DMS53 (cell line): ENCODE measurements at places on chromosomes 11 and 22.

DNA sequence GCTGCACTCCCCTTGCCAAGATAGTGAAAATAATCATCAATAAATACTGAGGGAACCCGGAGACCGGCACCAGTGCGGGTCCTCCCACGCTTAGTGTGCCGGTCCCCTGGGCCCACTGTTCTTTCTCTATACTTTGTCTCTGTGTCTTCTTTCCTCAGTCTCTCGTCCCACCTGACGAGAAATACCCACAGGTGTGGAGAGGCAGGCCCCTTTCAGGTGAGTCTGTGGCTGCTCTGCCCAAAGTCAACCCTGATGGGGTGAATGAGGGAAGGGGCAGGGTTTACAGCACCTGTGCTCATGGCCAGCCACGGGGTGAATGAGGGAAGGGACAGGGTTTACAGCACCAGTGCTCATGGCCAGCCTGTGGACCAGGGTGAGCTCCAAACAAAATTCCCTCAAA lies 4.7 kb downstream of the BET1L start:
- DNase-seq, result no peak

DNA sequence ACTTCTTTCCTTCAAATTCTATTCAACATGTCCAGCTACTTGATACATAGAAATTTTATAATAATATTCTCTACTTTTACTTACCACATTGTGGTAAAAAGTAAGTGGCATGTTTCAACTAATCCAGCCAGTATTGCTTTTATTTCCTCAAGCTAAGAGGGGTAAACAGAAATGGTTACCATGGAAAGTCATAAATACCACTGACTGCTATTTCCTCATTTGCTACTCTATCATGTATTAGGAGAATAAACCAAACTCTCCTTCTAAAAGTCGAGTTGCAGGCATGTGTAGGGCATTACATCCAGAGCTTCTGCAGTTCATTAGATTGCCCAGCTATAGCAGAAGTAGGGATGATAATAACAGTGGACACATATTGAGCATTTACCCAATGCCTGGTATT lies 208.4 kb downstream of the MAML2 start:
- peak; percentile 86 for DNase-seq

DNA sequence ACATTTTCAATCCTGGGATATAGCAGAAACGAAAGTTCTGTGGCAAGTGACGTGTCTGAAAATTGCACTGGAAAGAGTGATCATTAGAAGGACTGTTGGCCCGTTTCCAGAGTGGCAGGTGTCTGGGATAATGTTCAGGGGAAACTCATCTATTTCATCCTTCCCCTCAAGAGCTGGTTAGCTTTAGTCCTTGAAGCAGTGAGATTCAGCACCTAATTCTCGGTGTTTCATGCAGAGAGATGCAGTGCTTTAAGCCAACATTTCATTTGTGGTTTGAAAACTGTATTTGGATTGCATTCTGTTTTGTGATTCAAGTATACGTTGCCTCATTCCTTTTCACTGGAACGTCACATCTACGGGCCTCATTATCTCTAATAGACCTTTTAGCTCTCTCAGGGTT lies 205.0 kb upstream of the RAG2 start:
- DNase-seq, result peak; percentile 45

DNA sequence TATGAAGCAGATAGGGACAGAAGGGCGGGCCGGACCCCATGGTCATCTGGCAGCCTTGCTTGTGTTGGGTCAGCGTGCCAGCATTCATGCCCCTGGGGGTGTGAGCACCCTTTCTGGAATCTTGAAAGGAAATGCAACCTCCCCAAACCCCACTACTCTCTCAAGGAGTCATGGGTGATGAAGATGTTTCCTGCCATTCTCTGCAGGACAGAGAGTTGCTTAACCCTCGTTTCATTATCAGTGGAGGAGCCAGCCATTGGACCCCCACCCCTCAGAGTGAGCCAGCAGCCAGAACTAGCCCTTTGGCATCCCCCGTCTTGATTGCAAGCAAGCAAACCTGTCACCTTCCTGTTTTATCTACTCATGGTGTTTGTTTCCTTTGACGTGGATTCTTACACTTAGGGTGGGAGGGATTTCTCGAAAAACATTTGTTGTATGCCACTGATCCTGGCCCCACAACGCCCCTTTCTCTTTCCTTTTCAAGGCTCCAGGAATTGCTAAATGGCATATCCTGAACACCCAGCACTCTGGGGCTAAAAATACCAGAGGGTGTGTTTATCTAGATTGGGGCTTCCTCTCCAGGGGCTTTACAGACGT lies 258.3 kb downstream of the ETS1 start:
- no peak for DNase-seq

GRCh38 chr11:3745161-3745560 lies 52.2 kb downstream of the NUP98 start:
- peak; percentile 89 for DNase-seq

DNA sequence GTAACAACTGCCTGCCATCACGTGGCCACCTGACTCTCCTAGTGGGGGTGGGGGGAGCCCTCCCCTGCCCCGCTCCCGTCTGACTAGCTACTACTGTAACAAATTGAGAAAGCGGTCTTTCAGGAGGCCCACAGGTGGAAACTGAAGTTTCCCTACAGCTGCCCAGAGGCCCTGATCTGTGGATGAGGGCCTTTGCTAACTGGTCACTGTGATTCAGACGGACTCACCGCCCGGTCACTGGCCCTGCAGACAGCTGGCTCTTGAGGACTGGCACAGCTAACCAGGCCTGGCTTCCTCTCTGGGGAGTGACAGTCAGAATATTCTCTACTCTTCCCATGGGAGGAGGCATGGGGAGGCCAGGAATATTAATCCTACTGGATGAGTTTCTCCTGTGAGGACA lies 116.8 kb downstream of the ARHGAP8 start:
- peak; percentile 11 for DNase-seq

DNA sequence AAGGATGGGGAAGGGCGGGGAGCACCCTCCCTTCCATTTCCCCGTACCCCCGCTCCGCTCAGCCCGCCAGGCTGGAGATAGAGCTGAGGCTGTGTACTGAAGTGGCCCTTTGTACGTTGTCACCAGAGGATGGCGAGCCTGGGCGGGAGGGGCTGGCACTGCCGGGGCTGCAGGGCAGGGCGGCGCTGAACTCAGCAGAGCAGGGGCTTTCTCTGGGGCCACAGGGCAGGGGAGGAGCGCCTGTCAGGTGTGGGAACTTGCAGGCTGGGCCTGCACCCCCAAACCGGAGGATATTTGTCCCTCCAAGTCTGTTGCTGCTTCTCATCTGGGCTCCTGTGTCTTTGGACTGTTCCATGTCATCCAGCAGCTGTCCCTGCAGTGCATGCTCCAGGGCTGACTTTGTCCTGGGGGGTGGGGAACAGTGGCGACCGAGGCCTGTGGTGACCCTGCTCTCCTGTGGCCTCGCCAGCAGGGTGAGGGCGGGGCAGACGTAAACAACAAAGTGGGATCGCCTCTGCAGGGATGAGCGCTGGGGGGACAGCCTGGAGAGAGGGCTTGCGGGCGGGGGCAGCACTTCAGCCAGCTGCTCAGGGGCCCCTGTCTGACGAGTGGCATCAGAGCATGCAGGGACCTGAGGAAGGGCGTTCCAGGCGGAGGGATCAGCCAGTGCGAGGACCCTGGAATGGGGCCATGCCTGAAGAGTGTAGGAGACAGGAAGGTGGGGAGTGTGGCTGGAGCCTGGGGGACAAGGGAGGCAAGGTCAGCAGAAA lies 13.1 kb downstream of the MGAT3 start:
- DNase-seq, result peak; percentile 75

DNA sequence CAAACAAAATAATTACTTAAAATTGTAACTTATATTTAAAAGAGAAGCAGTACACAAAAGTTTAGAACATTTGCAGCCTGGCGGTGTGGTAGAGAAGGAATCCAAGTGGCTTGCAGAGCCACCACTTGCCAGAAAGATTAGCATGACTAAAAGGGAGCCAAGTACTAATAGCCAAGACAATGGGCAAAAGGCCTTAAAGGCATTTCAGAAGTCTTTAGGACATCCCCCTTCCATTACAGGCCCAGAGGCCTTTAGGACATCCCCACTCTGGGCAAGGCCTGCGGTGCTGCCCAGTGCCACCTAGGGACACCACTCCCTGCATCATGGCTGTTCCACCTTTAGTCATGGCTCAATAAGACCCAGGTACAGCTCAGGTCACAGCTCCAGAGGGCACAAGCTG lies 32.4 kb downstream of the TMEM225 start:
- DNase-seq, result no peak

GRCh38 chr11:120626791-120627190 lies 115.2 kb downstream of the GRIK4 start:
- DNase-seq, result no peak

DNA sequence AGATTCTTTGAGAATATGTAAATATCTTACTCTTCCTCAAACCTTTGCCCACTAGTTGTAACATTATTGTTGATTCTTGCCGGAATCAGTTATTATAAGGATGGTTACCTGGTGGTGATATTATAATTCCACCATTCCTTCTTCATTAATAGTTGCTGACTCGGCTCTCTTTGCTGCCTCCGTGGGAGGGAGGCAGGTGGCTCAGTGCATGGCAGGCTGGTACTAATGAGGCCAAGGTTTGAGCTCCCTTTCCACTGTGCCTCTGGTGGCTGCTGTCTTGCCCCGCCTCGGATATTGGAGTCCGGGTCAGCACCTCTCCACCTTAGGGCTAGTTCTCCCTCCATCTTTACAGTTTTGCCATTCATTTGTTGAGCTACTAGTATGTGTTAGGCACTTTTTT lies 12.7 kb downstream of the CD6 start:
- DNase-seq, result no peak

- no peak for DNase-seq
These were observed 49.3 kb downstream of the TRIM44 start for GRCh38 chr11:35711924-35712323.

GRCh38 chr11:131486937-131487635 lies 116.7 kb downstream of the NTM start:
- DNase-seq, result no peak

DNA sequence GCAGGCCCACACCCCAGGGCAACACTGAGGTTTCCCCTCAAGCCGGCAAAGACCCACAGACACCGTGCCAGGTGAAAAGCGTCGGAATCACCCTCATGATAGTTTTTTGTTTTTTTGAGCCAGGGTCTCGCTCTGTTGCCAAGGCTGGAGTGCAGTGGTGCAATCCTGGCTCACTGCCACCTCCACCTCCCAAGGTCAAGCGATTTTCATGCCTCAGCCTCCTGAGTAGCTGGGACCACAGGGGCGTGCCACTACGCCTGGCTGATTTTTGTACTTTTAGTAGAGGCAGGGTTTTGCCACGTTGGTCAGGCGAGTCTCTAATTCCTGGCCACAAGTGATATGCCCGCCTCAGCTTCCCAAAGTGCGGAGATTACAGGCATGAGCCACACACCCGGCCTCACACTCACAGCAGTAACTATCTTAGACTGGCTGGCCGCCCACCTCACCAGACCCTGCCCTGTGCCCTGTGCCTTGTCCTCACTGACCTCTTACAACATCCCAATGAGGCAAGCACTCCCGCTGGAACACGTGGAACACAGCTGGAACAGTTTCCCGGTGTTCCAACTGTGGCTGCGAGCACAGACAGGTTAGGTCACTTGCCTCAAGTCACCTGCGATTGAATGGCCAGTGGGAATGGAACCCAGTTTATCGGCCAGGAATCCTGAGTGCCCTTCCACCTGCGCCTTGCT lies 21.1 kb downstream of the LRRC10B start:
- DNase-seq, result no peak

- peak; percentile 50 for DNase-seq
These were observed 1.5 kb upstream of the LARGE1 start for GRCh38 chr22:33921525-33922348.

- DNase-seq, result no peak
These were observed 12.3 kb downstream of the LTO1 start for GRCh38 chr11:69662806-69663205.

GRCh38 chr22:37344735-37345449 lies 62.6 kb downstream of the CYTH4 start:
- DNase-seq, result no peak

DNA sequence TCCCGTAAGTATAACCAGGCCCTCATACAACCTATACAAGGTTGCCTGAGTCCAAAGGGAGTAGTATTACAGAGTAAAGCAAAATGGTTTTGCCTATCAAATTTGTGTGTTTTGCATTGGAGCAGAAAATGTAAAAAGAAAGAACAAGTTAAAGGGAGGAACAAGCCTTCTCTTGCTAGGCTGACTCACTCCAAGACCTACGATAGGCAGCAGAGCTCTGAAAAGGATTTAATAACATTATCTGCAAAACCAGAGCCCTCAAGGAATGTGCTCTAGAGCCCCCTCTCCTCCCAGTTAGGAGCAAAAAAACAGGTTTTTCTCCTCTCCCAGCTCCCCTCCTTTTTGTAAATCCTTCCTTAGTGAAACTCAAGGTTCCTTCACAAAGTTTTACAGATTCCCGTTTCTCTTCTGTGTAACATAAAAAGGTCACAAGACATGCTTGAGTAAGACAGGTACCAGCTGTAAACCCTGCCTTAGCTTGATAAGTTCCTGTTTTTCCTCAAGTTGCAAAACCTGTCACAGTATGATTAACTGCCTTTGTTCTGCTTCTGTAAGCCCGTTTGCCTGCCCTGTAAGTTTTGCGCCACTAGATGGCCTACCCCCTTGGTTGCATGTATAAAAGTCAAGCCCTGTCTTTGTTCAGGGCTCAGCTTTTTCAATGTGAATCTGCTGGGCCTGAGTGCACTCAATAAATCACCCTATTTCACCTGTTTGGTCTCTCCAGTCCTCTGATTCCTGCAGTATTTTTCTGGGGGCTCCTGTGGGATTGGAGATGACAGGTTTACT lies 498.2 kb downstream of the KCNA4 start:
- peak; percentile 54 for DNase-seq

GRCh38 chr11:68545796-68546195 lies 85.2 kb downstream of the PPP6R3 start:
- peak; percentile 90 for DNase-seq

GRCh38 chr22:47094861-47095330 lies 332.4 kb downstream of the TBC1D22A start:
- DNase-seq, result no peak

DNA sequence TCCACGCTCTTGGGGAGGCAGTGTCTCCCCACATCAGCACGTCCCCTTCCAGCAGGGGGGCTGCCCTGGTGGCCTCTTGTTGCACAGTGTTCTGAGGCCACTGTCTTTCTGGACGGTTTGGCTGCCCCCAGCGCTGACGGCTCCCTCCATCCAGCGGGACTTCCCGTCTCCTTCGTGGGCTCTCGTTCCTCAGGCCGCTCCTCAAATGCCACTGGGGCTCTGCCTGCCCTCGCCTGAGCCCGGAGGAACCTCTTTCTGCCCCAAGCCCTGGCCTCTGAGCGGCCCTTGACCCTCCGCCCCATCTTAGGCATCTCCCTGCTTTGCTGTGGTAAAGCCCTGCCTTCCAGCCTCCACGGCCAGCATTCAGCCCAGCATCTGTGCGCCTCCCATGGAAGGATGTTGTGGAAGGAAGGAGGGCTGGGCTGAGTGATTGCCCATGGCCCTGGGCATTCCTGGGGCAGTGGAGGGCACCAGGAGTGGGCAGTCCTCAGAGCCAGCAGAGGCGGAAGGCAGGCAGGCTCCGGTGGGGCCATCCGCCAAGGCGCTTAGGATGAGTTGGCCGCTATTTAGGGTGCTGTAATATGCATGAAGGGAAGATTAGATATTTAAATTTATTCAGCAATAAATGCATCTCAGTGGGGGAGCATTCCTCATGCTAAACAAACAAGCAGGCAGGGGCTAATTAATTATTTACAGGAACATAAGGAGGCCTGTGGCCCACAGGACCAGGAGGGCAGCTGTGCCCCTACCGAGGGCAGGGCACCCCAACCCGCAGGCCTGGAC lies 17.8 kb downstream of the OTUB1 start:
- DNase-seq, result peak; percentile 51

GRCh38 chr11:10858439-10859325 lies 829 bp upstream of the ZBED5 start:
- DNase-seq, result peak; percentile 87

GRCh38 chr11:83655976-83656375 lies 369.8 kb upstream of the CCDC90B start:
- DNase-seq, result no peak

GRCh38 chr11:66858186-66858938 lies 1.5 kb downstream of the LRFN4 start:
- DNase-seq, result no peak
